SHP77 treated with DMSO at 0.1 percent for 48 hours (cell line): ENCODE measurements at places on chromosomes 6 and 20.

DNA sequence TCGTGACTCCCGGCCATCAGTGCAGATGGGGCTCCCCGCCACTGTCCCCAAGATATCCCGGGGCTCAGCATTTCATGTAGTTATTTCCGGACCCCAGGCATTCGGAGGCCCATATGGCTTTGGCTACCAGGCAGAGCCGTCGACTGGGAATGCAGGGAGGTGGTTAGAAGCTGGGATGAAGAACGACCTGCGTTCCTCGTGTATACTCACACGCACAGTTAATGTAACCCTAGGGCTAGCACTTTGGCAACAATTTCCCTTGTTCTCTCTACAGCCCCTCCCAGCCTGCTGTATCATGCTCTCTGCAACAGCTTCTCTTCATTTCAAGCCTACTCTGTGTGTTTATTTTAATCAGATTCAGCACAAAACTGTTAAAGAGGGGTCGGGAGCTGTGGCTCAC is 240.4 kb downstream of the MYLK4 start:
- DNase-seq, result no peak

- DNase-seq, result peak; percentile 15
Measured at GRCh38 chr6:166153966-166154365, 13.7 kb downstream of the TBXT start.

DNA sequence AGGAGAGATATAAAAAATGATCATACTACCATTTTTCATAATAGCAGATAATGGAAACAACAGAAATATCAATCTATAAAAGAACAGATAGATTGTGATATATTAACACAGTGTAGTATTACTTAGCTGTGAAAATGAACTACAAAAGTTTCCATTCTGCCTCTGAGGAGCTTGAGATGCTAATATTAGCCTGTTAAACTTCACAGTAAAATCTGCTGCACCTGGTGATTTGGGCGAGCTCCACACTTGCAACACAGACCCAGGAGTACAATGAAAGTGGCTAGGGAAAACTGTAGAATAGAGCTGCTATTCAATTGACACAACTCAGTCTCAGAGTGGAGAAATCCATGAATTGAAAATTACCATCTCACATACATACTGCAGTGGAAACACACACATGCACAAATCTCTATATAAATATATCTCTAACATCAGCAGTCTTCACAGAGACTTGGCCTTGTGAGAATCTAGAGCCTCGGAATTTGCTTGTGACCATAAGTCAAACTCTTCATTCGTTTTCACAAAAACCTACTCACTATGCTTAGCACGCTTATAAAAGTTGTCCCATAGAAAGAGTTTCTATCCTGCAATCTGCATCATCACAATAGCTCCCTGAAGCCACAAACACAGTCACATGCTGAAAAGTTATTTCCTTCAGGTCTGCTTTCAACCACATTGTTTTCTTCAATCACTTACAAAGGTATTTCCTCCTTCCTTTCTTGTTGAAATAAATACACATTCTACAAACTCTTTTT is 133.0 kb downstream of the PAK5 start:
- DNase-seq, result no peak

GRCh38 chr6:36934901-36935300 is 19.6 kb upstream of the PI16 start:
- DNase-seq, result no peak

- no peak for DNase-seq
Measured at GRCh38 chr20:47493963-47494293, 7.8 kb upstream of the NCOA3 start.

- no peak for DNase-seq
Measured at GRCh38 chr6:106287215-106287614, 38.3 kb downstream of the ATG5 start.

DNA sequence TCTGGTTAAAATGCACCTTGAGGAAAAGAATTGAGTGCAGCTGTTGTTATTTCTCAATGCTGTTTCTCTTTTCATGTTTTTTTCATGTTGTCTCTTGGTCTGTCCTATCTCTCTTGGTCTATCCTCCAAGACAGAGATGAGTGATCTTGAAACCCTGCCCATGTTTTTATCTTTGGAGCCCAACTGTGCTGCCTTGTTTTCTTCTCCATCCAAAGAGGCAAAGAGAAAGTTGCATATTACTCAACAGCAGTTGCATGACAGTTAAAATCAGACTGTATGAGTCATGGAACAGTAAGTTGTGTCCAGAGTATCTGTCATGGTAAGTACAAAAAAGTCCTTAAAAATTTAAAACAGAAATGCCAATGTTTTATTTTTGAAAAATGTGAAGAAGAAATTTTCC is 26.2 kb downstream of the BCAS1 start:
- no peak for DNase-seq

- DNase-seq, result peak; percentile 72
Measured at GRCh38 chr6:156190270-156190669, 586.9 kb upstream of the ARID1B start.

- DNase-seq, result no peak
Measured at GRCh38 chr6:114343782-114344144, 940 bp upstream of the HS3ST5 start.

- DNase-seq, result no peak
Measured at GRCh38 chr20:53021934-53022333, 49.8 kb downstream of the TSHZ2 start.

GRCh38 chr20:62627901-62628612 is 14.2 kb upstream of the SLCO4A1 start:
- DNase-seq, result no peak

- DNase-seq, result no peak
Measured at GRCh38 chr6:131524695-131525336, 48.2 kb upstream of the ARG1 start.

DNA sequence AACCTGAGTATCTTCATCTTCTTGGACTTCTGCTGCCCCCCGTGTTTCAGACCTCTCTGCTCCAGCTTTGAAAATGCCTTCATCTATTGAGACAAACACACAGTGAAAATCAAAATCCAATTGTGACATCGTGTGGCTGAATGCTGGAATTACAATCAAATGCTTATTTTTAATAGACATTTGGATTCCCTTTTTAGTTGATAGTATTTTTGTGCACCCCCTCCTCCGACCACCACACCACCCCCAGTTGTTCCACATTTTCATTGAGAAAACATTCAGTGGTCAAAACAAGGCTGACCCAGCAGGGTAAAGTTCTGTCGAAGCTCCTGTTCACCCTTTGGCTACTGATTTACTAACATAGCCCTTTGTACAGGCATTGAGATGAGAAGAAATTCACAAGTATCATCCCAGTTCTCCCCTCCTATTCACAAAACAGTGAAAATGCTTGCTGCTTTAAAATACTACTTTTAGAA is 79.0 kb downstream of the NRSN1 start:
- peak; percentile 15 for DNase-seq

DNA sequence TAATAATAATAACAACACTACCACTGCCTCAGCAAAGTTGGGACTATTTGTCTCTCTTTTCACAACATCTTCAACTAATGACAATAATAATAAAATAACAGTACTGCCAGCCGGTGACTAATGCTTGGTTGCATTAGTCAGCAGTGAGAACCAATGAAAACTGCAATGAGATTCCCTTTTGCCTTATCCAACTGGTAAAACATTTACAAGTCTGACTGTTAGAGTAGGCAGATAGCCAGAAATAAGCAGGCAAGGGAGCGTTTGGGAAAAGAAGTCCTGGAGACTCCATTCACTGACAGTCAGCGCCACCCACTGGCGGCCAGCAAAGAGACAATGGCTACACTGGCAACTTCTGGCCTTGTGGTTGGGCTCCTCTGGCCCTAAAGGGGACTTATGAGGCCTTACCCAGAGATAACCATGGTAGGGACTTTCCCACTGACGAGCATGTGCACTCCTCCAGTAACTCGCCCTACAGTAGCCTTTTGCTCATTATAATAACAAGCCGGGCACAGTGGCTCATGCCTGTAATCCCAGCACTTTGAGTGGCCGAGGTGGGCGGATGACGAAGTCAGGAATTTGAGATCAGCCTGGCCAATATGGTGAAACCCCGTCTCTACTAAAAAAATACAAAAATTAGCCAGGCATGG is 3.4 kb upstream of the NSFL1C start:
- peak; percentile 82 for DNase-seq

DNA sequence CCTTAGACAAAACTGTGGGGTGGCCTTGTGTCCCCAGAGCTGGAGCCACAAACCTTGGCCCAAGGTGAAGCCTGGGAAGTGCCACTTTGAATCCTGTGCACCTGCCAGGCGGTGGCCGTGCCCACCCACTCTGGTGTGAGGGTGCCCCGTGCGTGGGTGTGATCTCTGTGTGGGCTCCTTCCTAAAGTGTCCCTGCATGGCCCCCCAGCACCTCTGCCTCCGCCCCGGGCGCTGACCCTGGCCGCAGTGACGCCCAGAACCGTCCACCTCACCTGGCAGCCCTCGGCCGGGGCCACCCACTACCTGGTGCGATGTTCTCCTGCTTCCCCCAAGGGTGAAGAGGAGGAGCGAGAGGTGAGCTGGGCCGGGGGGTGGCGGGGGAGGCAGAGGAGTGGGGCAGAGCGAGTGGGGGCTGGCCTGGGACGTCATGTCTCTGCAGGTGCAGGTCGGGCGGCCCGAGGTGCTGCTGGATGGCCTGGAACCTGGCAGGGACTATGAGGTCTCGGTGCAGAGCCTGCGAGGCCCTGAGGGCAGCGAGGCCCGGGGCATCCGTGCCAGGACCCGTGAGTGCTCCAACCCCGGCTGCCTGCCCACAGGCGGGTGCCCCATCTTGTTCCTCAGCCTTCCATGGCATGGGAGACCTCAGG is 18.3 kb downstream of the COL20A1 start:
- no peak for DNase-seq

DNA sequence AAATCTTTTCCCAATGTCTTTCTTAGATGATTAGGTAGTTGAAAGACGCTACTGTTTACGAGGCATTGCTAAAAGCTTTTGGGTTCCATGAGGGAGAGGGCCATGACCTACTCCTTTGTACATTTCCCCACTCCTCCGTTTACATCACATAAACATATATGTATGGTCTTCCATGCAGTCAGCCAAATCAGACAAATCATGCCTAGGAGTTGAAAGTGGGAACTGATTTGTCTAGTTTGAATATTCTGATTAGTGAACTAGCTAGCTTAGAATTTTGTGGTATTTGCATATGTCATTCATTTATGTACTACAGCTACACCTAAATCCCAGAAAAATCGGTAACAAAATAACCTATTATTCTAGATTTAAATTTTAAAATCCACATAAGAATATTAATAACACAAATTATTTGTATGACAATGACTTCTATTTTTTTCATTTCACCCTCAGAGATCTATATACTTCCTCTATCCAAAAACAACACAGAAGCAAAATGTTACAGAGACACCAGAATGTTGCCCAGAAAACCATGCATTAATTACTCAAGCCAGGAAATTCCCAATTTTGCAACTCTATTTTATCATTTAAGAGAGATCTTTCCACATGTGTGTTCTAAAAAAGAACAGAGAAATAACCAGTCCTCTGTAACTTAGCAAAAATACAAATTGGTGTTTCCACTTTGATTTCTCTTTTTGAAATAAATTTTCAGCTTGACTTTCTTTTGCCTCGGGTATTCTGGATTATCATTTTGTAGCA is 231.9 kb downstream of the LAMA2 start:
- no peak for DNase-seq

DNA sequence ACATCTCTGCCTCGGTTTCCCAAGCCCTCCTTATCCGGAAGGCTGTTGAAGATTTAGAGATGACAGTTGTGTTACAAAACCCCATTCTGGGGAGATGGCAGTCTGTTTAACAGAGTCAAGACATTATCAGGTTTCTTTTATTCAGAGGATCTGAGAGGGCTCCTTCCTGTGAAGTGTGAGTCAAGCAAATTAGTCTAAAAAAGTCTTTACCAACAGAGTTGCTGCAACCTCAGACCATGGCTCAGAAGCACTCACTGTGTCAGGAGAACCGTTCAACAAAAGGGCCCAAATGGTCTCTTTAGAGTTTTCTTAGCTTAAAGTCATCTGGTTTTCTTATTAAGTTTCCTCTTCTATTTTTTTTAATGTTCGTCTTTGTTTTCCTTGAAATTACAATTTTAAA is 717.8 kb downstream of the EPM2A start:
- no peak for DNase-seq

DNA sequence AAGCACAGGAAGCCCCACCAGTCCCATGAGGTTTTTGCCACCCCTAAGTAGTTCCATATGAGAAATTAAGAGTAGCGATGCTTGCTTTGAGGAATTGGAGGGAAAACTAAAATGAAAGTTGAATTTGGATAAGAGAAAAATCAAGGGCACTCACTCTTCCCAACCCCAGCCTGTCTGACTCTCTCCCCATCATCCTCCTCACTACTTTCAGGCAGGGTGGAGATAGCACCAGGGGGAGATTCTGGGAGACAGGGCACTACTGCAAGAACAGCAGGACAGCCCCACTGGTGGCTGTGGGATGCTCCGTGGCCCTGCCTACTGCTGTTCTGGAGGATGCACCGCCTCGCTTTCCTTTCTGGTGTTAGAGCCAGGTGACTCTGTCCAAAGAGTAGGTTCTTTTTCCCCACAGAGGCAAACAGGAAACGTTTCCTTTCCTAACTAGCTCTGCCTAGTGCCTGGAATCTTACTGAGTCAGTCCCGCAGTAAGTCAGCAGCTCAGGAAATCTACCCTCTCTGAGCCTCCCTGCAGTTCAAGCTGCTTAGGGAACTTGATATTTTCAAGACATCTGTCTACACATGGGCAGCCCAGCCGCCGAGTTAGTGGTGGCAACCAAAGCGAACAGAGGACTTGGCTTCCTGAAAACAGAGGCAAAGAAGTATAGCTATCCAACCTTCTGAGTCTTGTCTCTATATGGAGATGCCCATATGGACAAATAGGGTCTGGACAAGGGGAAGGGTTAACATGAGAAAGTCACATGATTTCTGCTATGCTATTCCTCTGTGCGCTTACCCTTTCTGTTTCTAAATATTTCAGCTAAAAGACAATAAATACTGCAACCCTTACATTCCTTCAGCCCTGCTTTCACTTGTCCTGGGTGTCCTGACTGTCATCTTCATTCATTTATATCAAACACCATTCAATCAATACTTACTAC is 11.4 kb downstream of the HLA-E start:
- DNase-seq, result no peak

DNA sequence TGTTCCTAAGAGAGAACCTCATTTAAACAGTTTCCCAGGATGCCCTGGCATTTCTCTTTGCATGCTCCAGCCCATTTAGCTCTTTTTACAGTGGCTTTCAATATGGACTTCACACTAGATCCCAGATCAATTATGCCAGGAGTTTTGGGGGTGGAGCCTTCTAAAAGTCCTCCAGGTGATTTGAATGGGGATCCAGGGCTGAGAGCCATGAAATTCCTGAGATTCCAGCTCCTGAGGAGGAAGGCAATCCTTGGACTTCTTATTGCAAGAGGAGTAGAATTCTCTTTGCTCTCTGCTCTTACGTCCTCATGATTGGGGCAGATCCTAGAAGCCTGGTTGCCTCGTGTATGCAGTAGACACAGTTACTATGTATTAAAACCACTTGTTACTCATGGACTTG is 184.2 kb downstream of the DHX35 start:
- no peak for DNase-seq
